G401 (cell line): ENCODE measurements at places on chromosomes 3 and 15. TPM values are rescaled to one million over a fixed set of nuclear protein-coding genes. Genes with fewer than 3 reads are reported as not detected.

GRCh38 chr3:182567700-182568099 lies 225.6 kb upstream of the ATP11B start:
- peak; percentile 21 for DNase-seq

The CEMIP gene
- total RNA-seq: 0.43 TPM in 1 of 2 replicates, not detected in the other

DNA sequence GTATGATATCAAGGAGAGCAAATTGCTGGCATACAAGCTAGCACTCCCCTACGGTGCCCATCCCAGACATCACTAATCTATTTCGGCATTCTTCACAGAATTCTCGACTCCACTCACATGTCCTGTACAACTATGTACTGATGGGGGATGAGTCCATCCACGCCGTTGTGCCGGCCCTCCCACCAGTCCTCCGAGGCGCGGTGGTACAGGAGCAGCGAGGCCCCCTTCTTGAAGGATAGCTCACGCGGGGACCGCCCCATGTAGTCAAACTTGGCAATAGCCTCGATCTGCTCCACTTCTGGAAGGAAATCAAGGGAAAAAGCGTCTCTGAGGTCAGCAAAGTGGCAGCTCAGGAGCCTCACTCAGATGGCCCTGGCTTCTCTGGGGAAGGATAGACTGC lies 31.0 kb upstream of the RAD18 start:
- no peak for DNase-seq

GRCh38 chr3:181755959-181756358 lies 44.2 kb downstream of the SOX2 start:
- no peak for DNase-seq

DNA sequence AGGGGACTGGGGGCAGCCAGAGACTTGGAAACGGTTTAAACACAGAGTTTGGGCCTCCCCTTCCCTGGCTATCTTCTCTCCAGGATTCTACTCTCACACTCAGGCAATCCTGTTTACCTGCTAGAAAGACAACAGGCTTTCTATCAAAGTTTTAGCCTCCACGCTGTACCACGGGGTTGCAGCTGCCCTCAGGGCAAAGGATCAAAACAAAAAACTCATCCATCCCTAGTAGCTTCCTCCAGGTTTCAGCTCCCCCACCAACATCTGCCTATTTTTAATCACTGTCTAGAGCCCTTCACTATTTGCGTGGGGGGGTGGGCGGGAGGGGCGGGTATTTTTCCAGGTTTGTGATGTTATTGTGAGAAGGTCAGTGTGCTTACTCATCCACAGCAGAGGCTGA lies 286.8 kb upstream of the TRIM42 start:
- no peak for DNase-seq

The ITPKA gene
- 12.4 and 20.0 TPM in 2 replicates for total RNA-seq

DNA sequence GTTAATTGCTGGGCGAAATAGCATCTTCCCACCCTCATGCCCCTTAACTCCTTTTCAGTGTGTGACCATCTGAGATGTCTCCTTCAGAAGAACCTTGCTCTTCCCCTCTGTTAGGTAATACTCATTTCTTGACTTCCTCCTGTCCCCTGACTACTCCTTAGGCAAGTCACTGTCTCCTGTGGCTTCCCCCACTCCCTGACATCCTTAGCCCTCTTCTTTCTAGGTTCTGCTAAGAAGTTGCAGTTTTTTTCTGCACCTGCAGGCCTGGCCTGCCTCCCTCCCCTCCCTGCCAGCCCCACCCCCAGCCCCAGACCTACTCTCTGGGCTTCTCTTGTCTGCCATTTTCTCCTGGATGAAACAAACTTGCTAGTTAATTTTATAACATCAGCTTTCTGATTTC lies 15.2 kb upstream of the EID1 start:
- DNase-seq: no peak

DNA sequence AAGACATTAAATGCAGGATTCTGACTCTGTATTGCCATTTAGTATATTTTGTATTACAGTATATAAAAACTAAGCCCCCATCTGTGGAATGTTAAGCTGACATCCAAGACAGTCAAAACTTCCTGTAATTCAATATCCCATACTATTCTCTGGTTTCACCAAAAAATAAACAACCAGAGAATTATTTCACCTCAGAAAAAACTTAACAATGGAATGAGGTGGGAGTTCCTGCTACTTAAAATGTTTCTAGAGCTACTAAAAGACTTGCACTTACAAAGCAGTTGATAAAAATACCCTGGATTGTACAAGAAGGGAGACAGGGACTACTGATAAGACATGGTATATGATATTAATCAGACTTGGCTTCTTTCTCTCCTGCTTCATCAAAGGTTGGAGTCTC lies 8.3 kb downstream of the ARL13B start:
- DNase-seq: no peak

The DALRD3 gene
- 49.6 and 62.8 TPM in 2 replicates for total RNA-seq

The NOX5 gene
- total RNA-seq: not detected in 2 replicates

The BFSP2 gene
- not detected in 2 replicates for total RNA-seq

DNA sequence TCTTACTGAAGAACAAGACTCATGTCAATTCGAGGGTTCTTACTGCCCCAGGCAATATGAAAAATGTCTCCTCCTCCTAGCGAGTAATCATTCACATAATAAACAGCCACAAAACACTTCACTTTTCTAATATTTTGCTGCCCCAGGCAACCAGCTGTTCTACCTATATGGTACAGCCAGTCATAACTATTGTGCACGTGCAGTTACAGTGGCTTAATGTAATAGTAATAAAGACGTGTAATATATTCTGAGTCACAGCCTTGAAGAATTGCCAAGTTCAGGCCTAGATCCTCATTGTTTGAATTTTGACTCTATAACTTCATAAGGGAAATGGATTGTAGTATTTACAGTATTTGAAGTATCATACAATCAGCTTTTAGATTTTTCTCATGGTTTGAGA lies 1250.0 kb upstream of the GBE1 start:
- no peak for DNase-seq

The CDC25A gene
- 42.5 and 45.4 TPM in 2 replicates for total RNA-seq

DNA sequence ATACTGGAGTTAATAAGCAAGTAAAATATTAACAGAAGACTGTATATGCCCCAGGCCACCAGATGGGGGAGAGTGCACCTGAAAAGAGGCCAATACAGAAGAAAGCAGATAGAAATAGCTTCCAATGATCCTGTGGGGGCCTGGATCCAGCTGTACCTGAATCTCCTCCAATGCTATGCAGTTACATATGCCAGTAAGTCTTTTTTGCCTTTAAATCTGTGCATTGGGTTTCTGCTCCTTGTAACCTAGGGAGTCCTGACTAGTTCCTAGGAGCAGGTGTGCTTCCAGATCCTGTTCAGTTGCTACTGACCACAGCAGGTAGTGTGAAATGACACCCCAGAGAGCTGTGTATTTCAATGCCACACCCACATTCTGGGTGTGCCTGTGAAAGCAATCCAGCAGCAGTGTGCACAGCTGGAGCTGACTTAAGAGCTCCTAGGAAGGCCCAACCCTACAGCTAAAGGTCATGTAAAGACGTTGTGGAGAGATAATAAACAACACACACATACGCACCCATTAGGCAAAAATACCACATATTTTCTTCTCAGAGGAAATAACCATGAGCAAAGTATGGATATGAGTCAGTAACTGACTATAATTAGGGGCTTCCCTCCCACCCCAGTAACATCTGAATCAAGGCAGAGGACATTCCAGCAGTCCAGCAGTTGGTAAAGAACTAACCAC lies 62.2 kb upstream of the AKAP13 start:
- no peak for DNase-seq

The USP13 gene
- 13.3 and 14.0 TPM in 2 replicates for total RNA-seq

The VILL gene
- 7.1 and 8.2 TPM in 2 replicates for total RNA-seq

The NUTM1 gene
- total RNA-seq: not detected in 2 replicates

GRCh38 chr3:81666502-81667121 lies 94.8 kb downstream of the GBE1 start:
- DNase-seq: peak; percentile 13

- peak; percentile 76 for DNase-seq
These were observed 50.1 kb downstream of the UMPS start for GRCh38 chr3:124780356-124780755.

The PLSCR4 gene
- not detected in 2 replicates for total RNA-seq

DNA sequence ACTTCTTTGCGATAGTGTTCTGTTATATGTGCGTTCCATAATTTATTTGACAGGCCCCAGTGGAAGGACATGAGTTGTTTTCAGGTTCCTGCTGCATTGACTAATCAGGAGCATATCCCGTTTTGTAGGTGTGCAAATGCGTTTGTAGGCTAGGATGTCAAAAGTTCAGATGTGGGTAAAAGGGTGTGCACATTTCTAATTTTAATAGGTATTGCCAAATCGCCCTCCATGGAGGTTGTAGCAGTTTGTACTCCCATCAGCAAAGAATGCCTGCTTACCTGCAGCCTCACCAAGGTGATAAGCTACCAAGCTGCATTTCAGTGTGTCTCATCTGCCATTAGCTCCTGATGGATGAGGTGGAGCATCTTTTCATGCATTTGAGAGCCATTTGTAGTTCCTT lies 36.3 kb downstream of the KLF13 start:
- DNase-seq: no peak

DNA sequence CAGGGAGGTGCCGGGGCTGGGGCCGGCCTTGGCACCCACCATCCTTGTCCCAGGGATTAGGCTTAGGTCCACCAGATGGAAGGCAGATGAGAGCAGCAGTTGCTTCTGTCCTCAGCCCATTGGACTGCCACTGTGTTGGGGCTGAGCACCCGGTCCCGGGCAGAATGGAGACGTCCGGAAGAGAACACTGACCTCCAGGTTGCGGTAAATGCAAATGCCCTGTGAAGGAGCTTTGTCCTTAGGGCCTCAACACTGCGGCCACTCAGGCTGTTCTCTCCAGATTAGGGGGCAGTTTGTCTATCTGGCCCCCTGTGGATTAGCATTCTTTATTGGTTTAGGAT lies at the start of gene SERINC4:
SERINC4 (minus strand) TSS at position 276 of the 341 bp plus-strand sequence; CDS start at position 42, 234 bp downstream.
- no peak for DNase-seq

- DNase-seq: no peak
These were observed 20.0 kb downstream of the EFCC1 start for GRCh38 chr3:129021140-129021551.

GRCh38 chr3:130894130-130894985 lies 474 bp downstream of the ATP2C1 start:
- DNase-seq: peak; percentile 39

GRCh38 chr15:73737535-73737934 lies 15.6 kb downstream of the INSYN1 start:
- DNase-seq: no peak

The NCK1 gene
- total RNA-seq: 24.5 and 39.8 TPM in 2 replicates

- DNase-seq: no peak
These were observed 10.5 kb downstream of the ADAMTS7 start for GRCh38 chr15:78800806-78801205.

The SNX22 gene
- 18.2 and 24.7 TPM in 2 replicates for total RNA-seq

The GP5 gene
- not detected in 2 replicates for total RNA-seq

- DNase-seq: no peak
These were observed 61.3 kb upstream of the SLC6A6 start for GRCh38 chr3:14340960-14341708.

DNA sequence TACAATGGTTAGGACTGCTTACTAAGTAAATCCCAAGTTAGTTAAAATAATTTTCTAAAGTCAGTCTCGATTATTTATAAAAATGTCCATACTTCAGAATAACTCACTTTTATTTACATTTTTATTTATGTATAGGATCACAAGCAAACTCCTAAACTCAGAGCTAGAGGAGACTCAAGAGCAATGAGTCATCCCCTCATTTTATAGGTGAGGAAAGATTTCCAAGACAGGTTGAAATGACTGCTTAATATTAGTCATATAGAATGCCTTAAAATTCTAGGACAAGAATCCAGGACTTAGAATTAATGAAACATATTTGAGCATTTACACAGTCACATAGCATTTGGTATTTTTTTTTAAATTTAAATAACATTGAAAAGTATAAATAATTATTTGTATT lies 983.8 kb downstream of the SI start:
- no peak for DNase-seq

- peak; percentile 8 for DNase-seq
These were observed 43.6 kb upstream of the KY start for GRCh38 chr3:134694466-134694865.

DNA sequence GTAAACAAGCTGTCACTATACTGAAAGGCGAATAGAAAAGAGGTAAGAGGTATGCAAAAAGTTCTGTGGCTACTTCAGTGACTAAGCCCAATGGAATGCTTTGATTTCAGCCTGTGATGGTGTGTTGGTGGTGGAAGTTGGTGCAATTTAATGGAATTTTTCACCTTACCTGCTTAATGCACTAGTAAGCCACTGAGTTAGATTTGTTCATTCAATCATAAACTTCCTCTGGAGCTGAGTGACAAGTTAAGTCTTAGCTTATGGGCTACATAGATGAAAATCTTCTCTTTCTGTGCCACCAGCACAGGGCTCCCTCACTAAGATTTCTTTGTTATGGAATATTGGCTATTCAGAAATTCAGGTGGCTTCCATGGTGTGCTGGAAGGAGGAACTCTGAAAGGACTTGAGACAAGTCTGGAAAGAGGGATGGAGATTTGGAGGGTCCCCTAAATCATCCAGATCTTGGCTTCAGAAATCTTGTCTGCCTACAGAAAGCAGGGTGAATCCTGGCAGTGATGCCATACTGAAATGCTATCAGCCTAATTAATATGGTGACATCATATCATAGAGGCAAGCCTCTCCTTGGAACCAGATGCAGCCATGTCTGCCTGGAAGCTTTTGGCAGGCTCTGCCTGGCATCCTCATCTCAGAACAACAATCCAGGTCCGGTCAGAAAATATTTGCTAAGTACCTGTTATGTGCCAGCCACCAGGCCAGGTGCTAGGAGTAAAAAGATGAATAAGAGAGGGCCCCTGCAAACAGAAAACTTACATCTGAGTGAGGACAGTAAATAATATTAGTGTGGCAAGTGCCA lies 8.1 kb upstream of the GAP43 start:
- DNase-seq: peak; percentile 75

DNA sequence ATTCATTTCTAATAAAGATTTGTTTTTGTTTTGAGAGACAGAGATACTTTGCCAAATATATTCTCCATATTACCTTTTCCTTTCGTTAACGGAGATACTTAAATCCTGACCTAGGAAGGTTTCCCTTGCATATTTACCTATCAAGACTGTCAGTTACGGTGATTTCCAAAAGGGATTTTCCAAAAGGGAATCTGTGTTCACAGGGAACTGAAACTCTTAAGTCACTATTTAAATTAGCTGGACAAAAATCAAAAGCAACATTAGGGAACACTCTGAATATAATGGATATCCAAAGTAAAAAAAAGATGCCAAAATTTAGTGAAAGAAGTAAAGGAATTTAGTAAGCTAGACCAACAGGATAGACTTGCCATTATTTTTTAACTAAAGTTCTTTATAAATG lies 576 bp downstream of the LRRFIP2 start:
- no peak for DNase-seq

GRCh38 chr3:151439652-151440125 lies 21.2 kb downstream of the IGSF10 start:
- peak; percentile 41 for DNase-seq

The ADAMTS9 gene
- total RNA-seq: 0.06 TPM in 1 of 2 replicates, not detected in the other

DNA sequence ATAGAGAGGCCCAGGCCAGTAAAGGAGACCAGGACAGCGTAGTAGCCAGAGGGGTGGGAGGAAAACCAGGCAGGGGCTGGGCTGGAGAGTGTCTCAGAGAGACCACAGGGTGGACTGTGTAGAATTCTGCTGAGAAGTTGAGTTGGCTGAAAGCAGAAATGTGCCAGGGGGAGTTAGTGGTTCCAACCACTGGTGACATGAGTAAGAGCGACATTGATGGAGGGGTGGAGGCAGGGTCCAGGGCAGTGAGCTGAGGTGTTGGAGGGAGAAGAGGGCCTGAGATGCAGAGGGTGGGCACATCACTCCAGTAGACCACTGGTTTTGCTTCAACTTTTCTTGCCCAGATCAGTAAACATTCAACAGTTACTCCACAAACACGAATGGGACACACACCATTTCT lies 106.5 kb downstream of the ASB7 start:
- no peak for DNase-seq

- no peak for DNase-seq
These were observed 45.7 kb downstream of the PGBD4 start for GRCh38 chr15:34147371-34148140.
